Activated CD4-positive, alpha-beta T cell treated with anti-CD3 and anti-CD28 coated beads for 48 hours (primary cell): ENCODE measurements at places on chromosomes 6 and 20.

DNA sequence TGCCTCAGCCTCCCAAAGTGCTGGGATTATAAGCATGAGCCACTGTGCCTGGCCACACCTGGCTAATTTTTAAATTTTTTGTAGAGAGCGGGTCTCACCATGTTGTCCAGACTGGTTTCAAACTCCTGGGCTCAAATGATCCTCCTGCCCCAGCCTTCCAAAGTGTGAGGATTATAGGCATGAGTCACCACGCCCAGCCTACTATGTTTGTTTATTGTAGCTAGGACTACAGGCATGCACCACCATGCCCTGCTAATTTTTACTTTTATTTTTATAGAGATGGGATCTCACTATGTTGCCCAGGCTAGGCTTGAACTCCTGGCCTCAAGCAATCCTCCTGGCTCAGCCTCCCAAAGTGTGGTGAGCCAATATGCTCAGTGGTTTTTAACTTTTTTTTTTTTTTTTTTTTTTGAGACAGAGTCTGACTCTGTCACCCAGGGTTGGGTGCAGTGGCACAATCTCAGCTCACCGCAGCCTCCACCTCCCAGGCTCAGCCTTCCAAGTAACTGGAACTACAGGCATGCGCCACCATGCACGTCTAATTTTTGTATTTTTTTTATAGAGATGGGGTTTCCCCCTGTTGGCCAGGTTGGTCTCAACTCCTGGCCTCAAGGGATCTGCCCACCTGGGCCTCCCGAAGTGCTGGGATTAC, 12.0 kb upstream of the DDX43 start:
- DNase-seq: no peak

GRCh38 chr6:11835065-11835464, 56.5 kb upstream of the ADTRP start:
- no peak for DNase-seq

DNA sequence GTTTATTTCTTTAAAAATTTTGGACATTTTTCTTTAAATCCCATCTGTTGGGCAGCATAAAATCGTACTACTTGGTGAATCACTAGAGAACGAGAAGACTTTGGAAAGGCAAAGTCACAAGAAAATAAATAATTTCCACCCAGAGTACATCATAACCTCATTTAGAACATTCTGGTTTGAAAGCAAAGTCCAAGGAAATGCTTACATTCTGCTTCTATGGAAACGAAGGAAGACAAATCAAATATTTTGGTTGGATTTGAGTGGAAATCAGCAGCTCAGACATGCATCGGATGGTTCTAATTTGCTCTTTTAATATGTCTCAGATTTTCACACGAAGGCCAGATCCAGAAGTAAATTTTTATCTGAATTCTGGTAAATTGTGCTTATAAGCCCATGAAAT, 60.7 kb upstream of the LTV1 start:
- DNase-seq: no peak

DNA sequence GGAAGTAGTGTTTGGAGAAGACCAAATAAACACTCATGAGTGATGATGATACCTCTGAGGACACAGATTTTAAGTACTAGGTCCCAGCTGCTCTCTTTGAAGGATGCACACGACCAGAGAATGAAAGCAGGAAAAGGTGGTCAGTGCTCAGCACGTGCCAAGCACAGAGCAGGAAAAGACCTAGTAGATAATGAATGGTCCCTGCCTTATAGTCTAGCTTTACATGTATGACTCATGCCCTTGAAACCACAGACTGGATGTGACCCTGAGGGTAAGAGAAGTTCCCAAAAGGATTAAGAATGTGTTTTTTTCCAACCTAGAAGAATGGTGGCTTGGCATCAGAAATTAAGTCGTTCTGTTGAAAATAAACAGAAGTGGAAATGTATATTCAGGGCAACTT, 2.8 kb upstream of the MC3R start:
- no peak for DNase-seq

DNA sequence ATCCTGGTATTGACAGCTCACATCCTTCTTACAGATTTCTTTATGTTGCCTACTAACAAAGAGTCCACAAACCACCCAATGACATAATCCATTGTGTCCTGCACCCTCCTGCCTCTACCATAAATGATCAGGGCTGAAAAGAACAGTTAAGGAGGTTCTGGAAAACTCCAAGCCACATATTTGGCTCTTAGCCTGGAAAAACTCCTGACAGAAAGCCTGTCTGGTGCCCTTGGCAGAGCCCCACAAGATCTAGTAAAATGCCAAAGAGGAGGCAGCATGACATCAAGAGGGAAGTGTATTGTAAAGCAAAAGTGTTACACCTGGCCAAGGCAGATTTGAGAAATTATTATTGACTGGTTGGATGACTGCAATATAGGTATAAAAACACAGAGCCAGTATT, 126.4 kb upstream of the VGLL2 start:
- no peak for DNase-seq

GRCh38 chr20:373171-373890, 7.2 kb upstream of the TRIB3 start:
- DNase-seq: no peak

- no peak for DNase-seq
These were observed 1.1 kb upstream of the RNGTT start for GRCh38 chr6:88964509-88964908.

DNA sequence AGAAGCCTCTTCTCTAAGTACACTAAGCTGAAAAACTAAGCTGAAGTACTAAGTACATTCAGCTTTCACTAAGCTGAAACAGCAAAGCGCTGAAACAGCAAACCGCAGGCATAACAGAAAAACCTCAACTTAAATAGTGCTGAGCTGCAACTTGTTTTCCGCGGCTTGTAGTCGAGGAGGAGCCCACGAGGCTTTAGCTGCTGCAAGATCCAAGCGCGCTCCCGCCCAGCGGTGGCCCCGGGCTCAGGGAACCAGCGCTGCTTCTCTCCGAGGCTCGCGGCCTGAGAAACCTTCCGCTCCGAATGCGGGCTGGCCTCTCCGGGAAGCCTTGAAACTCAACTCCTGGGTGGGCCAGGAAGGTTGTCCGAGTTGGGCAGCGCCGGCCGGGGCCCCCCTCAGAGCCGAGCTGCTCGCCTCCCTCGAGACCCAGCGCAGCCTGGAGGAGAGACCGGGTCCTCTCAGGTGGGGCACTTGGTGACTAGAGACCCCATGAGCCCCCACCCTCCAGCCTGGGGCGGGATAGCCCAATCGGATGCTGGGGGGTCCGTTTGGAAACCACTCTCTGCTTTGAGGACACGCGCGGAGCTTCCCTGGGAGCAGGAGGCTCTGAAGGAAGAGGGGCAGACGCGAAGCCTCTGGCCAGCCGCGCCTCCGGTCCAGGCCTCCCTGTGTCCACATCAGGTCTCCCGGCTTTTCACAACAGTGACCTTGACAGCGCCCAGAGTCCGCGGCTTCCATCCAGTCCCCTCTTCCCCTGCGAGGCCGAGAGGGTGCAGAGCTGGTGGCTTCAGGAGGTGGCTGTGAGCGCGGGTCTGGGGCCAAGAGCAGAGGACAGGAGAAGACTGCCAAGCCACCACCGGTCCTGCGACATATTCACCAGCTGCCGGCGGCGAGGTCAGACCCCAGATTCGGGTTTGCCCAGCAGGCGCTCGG, 38.1 kb upstream of the HLA-E start:
- DNase-seq: peak; percentile 71
